PC-9 (cell line): ENCODE measurements at places on chromosomes 16 and 17.

DNA sequence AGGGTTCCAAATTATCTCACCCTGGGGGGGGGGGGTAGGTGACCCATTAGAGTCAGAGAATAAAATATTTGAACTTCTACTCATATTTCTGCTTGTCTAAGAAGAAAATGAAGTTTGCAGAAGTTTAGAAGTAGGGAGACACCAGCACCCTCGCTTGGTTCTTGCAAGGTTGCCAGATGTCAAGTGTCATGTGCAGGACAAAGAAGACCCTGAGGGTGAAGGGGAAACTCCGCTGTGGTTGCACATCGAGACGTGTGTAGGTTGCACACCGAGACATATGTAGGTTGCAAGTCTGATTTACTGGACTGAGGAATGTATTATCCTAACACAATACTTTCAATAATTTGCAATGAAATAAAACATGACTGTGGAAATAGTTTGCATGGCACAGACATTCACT, 42.4 kb upstream of the IRF8 start:
- no peak for DNase-seq

DNA sequence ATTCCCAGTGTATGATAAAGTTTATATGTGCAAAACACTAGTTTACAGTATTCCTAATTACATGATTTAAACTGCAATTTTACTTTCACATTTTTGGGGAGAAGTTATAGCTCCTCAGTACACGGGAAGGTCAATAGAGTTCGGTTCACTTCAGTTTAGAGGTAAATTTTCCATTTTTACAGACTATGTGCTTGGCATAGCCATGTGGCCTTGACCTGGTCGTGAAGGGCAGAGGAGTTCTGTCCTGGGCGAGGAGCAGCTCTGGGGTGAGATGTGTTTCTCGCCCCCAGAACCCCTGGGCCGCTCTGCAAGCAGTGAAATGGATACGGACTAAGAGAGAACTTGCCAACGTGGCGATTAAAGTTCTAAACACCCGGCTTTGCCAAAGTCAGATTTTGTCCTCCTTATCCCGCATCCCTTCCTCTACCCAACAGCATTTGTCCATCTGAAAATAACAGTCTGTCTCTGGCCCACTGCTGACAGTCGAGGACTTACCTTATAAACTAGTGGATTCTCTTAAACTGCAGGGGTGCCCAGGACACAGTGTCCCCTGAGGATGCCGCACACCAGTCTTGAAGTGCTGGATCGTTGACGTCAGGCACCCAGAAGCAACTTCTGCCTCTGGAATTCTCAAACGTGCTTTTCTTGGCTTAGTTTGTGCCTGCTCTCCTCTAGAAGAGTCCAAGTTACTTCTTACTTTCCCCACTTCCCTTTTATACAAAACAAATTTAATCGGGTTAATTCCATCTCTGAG, 1.5 kb upstream of the SIAH1 start:
- DNase-seq, result no peak

DNA sequence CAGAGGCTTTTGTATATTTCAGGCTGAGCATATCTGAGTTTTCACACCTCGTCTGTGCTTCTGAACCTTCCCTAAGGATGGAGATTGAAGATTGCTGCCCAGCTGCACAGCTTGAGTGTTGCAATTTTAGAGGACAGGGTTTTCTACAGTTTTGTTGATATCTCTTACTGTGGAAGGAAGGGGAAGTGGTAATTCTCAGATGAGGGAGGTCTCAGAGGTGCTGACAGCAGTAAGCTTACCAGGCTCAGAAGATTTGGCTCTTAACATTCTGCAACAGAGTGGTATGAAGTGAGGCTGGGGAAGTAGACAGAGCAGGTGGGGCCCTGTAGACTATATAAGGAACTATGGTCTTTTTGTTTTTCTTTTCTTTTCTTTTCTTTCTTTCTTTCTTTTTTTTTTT, 45.8 kb upstream of the ARHGAP17 start:
- DNase-seq, result no peak

DNA sequence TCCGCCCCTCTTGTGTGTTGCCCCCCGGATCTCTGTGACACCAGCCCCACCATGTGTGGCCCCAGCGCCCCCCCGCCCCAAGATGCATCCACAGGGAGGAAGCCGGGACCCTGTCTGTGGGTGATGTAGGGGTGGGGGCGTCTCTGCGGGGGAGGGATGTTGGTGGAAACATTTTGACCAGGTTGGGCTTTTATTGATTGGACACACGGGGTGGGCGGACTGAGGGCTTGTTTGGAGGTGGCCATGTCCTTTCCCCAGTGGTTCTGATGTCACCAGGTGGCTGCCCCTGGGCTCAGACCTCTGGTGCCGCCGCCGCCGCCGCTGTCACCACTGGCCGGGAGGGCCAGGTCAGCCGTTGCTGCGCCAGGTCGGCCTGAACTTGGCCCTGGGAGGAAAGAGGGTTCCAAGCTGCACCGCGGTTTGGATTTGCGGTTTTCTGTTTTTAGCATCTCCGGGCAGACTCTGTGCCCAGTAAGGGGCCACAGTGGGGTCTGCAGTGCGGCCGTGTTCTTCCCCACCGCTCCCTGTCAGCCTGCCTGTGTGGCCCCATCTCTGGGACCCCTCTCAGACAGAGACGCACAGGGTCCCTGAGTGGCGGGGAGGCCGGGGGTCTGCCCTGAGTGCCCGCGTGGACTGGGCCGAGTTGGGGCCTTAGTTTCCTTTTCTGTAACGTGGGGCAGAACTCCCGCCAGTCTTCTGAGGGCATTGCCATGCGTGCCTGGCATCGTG, 19.8 kb downstream of the GSE1 start:
- DNase-seq, result no peak

- no peak for DNase-seq
These were observed 66.6 kb upstream of the TMEM97 start for GRCh38 chr17:28252436-28252835.

- DNase-seq, result peak; percentile 74
These were observed 9.1 kb upstream of the MAPK8IP3 start for GRCh38 chr16:1696863-1697262.

DNA sequence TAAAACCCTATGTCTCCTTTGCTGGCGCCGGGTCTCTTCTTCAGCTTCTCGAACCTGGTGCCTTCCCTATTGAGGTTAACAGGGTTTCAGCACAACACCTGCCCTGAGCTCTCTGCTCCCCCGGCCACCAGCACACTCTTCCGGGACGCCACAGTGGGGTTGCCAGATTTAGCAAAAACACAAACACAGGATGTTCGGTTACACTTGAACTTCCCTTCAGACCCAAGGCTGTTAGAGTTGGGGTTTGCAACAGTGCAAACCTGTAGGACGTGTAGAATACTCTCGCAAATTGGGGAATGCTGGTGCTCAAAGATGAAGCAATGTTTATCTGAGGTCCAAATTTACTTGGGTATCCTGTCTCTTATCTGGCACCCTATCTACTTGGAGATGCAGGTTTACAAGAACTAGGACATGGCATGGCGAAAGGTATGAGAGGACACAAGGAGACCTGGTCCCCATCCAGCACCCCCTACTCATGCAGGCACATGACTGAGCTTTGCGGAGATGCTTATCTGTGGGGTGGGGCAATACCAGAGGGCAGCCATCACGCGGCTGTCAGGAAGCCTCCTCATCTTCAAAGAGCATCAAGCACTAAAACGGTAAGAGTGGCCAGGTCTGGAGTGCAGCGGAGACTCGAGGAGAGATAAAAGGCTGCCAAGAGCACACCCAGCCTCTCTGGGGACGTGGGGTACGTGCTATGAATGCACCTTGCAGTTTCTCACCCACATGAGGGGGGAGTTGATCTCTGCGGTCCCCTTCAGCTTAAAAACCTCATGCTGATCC, 52.8 kb downstream of the SDK2 start:
- no peak for DNase-seq

GRCh38 chr16:85209526-85210121, 97.4 kb upstream of the CIBAR2 start:
- no peak for DNase-seq

GRCh38 chr16:47592232-47592631, 131.1 kb downstream of the PHKB start:
- no peak for DNase-seq

GRCh38 chr16:8962393-8963009, 1.2 kb downstream of the USP7 start:
- peak; percentile 38 for DNase-seq

DNA sequence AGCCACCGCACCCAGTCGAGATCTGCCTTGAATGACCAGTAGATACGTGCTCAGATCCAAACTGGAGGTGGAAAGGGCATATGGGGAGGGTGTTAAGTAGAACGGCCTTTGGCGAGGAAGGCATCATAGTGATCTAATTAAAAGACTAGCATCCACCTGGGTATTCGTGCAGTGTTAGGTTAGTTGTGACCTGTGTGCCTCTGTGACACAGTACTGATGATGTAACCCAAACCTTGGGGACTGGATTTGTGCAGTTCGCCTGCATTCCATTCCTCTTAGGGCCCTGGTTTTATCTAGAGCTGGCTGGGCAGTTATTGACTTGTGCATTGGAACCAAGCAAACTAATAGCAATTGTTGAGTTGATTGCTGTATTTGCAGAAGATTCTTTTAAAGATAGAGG, 47.9 kb downstream of the SNX29 start:
- DNase-seq, result peak; percentile 72

- no peak for DNase-seq
These were observed 5.9 kb upstream of the MAP2K3 start for GRCh38 chr17:21278450-21279197.

- peak; percentile 88 for DNase-seq
These were observed 29.4 kb upstream of the MLKL start for GRCh38 chr16:74729783-74730683.

- peak; percentile 35 for DNase-seq
These were observed 1.6 kb upstream of the EFTUD2 start for GRCh38 chr17:44900894-44901293.

DNA sequence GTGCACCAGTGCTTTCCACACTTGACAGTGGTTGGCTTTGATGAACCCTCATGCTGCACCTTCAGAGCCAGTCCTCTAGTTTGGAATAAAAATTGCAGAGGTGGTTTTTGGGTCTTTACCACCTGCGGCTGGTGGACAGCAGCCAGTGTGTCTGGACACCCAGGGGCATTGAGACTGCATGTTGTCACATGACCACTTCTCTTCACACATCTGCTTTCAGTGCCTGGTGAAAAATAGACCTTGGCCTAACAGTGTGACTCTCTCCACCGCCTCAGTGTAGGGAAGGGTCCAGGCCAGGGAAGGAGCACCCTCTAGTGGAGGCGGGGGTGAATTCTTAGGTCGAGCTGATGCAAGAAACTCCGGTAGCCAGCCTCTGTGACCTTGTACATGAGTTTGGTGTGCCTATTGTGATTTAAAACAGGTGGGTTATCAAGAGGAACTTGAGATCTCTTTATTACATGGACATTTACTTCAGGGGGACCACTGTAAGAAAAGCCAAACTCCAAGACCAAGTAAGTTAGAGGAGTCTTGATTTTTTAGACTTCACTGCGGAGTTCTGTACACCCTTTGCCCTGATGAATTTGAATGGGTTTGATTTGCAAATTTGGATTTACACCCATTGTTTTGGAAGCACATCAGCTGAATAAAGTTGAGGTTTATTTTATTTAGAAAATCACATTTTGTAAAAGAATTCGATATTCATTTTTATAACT, 17.9 kb downstream of the GOSR2 start:
- DNase-seq, result peak; percentile 50

DNA sequence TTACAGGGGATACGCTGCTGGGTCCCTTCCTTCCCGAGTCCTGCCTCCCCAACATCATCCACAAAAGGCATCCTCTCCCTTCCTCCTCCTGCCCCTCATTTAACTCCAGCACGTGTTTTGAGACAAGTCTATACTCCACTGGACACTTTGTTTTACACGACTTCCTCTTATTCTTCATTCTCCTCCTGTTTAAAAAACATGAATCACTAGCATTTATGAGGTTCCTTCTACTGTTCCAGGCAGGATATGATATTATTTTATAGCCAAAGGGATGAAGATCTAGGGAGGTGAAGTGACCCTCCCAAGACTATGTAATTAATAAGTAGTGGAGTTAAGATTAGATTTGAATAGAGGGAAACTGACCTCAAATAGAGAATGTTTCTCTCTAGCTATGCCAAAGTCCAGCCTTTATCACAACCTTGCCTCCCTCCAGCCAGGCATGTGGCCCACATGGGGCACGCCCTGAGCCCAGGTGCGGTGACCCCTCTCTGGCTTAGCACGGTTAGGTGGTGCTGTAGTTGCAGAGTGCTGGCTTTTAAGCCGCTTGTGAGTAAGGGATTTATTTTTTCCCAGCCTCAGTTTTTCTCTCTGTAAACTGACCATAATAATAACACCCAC, 1.3 kb upstream of the HSD17B2 start:
- DNase-seq, result no peak

- no peak for DNase-seq
These were observed 278.0 kb upstream of the SALL1 start for GRCh38 chr16:51429041-51429440.

GRCh38 chr17:52673791-52674190, 515.3 kb upstream of the CA10 start:
- peak; percentile 70 for DNase-seq

GRCh38 chr16:22312897-22313781, 15.9 kb downstream of the POLR3E start:
- DNase-seq, result no peak

DNA sequence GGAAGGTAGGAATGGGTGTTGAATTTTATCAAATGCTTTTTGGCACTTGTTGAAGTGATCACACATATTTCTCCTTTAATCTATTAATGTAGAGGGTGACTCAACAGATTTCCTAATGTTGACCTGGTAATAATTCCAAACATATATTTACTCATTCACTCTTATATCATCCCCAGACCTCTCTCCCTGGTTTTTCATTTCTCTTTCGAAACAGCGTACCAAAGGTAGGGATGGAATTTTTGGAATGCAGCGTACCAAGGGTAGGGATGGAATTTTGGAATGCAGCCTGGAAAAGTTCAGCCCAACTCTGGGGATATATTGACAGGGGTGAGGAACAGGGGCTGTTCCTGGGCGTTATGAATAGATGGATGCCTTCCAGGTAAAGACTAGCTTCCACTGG, 7.3 kb downstream of the KIF18B start:
- DNase-seq, result peak; percentile 48

DNA sequence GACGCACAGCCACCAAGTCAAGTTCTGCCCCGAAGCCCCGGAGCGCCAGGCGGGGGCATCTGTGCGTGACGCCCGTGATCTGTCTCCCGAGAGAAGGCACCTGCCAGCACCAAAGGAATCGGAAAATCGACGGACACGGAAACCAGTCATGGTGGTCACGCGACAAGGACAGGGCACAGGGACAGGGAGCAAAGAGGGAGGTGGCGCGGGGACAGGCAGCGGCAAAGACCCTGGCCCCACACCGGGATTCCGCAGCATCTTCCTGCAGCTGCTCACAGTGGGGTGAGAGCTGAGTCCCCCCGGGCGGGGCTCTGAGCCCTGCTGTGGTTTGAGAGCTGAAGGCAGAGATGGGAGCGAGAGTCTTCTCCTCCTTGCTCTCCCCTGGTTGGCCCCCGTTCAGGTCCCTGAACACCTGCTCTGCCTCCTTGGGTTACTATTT, 56.4 kb downstream of the ABR start:
- DNase-seq, result no peak
